ENCODE measurements at places on chromosomes 3 and 15.

GRCh38 chr3:64000453-64001055 is 22.7 kb downstream of the PSMD6 start:
- no peak for DNase-seq

GRCh38 chr15:45364271-45364670 is 14.1 kb downstream of the GATM start:
- no peak for DNase-seq

DNA sequence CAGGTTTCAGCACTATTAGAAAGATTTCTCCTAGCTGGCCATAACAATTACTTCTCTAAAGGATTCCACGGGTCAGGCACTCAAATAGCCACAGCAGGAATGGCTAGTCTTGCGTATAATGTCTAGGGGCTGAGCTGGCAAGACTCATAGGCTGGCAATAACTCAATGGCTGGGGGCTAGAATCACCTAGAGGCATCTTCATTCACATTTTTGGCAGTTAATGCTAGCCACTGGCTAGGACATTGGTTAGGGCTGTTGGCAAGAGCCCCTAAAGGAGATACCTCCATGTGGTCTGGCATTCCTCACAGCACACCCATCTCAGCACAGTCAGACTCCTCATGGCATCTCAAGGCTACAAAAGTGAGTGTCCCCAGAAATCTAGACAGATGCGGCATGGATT is 6.2 kb downstream of the SUSD5 start:
- no peak for DNase-seq

DNA sequence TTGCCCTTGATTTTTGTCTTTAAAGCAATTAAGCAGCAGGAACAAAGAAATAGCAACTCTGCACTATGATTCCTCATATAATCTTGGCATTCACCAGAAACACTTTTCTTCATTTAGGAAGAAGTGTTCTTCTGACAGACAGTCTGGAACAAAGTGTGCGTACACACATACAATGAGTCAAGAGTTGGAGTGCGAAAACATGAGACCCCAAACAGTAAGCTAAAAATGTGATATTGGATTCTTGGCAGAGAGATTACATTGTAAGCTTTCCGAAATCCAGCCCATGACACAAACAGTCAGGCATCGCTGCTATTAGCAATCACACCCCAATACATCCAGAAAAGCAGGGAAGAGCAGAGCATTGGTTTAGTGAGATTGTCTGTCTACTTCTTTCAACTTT is 306.7 kb upstream of the TBC1D5 start:
- no peak for DNase-seq

DNA sequence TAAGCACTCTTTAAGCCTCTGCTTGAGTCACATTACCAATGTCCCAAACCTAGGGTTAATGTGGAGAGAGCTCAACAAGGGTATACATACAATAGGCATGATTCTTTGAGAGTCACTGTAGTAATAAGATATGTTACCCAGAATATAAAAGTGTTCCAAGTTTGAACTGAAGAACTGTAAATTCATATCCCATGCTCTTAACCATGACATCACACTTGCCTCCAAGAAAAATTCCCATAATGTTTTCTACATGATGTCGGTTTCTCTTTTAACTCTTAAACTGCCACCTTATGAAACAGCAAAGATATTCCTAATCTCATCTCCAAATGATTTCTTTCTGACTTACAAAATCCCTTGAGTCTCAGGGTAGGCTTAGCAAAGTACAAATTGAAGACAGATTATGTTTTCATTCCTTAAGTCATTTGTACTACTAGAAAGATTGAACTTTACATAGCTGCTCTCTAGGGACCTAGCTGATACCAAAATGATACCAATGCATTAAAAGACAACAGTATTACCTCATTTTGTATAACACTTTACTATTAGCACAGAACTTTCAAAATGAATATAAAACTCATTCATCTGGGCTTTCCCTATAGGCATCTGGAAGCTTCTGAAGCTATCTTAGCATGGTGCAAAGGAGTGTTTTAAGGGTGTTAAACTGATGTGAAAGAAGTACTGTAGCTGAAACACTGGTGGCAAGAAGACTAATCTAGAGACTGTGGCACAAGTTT is 127.1 kb downstream of the KCNMB2 start:
- DNase-seq = no peak

- no peak for DNase-seq
These were observed 119.7 kb upstream of the PHLDB2 start for GRCh38 chr3:111739311-111739911.

GRCh38 chr15:62147149-62147548 is 17.9 kb downstream of the C2CD4B start:
- no peak for DNase-seq

GRCh38 chr3:95434491-95434890 is 1371.6 kb downstream of the NSUN3 start:
- DNase-seq = no peak

- no peak for DNase-seq
These were observed 115.1 kb downstream of the PLCL2 start for GRCh38 chr3:16999871-17000270.

DNA sequence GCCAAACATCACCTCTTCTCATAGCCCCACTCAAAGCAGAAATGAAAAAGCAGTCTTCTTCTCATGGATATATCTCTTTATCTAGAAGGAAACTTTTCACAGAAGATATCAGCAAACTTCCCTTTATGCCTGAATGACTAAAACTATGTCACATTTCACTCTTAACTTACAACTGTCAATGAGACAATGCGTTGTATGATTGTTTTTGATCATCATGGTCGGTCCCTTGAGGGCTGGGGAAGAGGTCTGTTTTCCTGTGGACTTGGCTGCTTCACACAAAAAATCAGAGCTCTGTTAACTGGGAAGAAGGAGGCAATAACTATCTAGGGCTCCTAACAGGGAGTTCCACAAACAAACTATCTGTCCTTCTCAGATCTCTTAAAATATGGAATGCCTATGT is 5.1 kb downstream of the NLGN1 start:
- DNase-seq = no peak

DNA sequence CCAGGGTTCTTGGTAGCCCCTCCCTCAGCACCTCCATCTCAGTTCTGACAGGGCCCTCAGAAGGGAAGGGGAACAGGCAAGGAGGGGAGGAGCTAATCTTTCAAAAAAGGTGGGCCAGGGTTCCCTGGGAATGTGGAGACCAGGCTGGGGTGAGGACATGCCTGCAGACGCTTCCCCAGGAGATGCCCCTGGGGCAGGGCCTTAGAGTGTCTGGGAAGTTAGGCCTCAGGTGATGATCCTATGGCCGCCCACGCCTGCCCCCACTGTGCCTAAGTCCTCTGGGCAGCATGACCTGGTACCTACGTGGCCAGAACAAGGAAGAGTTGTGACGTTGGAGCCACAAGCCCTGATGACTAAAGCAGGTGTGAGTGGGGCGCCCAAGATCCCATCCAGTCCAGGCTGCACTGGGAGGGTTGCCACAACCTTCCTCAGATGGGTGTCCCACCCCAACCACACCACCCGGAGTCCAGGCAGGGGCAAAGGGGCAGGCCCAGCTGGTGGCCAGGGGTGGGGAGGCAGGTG is 3.9 kb upstream of the SEMA3B start:
- no peak for DNase-seq

DNA sequence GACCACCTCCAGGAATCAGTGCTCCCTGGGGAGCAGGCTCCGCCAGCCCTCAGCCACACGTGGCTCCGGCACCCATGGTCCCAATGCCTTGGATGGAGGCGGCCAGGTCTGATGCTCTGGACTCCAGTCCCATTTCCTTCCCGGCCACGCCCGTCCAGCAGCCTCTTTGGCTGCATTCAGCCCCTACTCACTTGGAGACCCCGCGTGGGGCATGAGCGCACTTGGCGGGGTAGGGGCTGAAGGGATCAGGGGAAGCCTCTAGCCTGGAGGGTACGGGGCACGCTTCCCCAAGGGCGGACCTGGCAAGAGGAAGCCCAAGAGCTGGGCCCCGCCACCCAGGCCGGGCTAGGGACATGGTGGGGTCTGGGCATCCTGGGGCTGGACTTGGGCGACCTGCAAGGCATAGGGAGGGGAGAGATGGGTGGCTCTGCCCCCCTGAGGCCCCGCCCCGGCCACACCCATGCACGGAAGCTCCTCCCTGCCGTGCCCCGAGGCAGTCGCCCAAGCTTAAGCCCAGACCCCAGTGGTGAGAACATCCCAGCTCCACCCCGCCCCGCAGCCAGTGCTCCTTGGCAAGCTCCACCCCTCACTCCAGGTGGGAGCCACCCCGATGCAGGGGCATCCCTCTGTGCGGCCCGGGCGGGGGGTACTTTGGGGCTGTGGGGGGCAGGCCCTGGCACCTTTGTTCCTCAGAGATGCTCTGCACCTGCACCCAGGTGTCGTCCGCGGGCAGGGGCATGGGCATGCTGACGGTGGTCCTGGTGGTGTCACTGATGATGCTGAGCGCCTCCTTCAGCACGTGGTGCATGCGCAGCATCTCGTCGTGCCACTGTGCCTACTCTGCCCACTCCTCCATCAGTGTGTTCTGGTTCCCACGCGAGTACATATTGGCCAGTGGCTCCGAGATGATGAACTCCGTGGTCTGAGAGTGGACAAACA is 163.5 kb downstream of the GOLGA6L4 start:
- no peak for DNase-seq

GRCh38 chr15:82129761-82130160 is 83.9 kb upstream of the MEX3B start:
- DNase-seq = no peak

DNA sequence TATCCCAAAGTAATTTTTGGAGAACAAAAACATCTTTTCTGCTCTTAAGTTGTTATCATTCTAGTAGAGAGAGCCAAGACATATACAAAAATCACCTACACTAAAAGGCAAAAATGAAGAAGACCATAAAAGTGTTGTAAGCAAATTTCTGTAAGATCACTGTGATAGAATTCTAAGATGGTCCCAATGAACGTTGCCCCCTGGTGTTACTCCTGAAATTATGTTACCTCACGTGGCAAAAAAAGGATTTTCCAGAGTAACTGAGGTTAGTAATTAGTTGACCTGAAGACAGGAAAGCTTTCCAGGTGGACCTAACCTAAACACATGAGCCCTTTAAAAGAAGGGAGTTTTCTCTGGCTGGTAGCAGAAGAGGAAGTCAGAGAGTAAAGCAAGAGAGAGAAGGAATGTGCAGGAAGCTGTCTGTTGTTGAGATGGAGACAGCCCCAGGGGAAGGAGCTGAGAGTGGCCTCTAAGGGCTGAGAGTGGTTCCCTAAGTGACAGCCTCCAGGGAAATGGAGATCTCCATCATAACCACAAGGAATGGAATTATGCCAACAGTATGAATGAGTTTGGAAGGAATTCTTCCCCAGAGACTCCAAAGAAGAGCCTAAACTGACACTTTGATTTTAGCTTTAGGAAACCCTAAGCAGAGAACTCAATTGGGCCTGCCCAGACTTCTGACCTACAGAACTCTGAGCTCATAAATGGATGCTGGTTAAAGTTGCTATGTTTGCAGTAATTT is 205.9 kb downstream of the CD47 start:
- no peak for DNase-seq

GRCh38 chr3:110378481-110378880 is 693.1 kb upstream of the NECTIN3 start:
- DNase-seq = no peak

DNA sequence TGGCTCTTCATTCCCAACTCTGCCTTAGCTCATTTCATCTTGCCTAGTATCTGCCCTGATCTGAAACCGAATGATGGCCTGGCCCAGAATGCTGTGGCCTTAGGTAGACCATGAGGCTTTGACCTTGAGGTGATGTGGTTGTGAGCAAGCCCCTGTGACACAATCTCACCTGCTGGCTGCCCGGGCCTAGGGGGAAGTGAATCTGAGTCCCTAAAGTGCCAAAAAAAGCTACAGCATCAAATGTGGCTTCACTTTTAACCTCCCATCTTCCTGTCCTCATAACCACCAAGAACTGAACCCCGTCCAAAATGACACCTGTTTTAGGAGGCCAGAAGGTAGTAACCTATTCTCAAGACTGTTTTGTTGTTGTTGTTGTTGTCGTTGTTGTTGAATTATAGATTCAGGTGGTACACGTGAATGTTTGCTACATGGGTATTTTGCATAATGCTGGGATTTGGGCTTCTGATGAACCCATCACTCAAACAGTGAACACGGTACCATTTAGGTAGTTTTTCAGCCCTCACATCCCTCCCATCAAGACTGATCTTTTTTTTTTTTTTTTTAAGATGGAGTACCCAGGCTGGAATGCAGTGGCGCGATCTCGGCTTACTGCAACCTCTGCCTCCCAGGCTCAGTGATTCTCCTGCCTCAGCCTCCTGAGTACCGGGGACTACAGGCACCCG is 54.6 kb downstream of the MCCC1 start:
- DNase-seq = peak; percentile 8

- DNase-seq = no peak
These were observed 245.6 kb upstream of the LRTM1 start for GRCh38 chr3:55173504-55173903.

DNA sequence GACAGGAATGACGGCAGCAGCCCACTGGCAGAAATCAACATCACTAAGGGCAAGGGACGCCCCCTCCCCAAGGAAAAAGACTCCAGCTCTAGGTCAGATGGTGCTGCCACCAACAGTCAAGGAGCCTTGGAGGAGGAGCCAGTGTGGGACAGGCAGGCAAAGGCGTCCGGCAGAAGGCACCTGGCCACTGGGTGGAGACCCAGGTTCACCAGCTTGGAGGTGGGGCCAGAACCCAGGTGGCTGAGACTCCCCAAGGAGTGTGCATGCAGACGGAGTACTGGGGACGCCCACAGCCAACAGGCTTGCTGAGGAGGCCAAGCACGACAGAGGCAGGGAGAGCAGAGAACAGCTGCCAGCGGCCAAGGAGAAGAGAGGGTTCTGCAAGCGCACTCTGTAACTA is 35.2 kb downstream of the PTPN23 start:
- no peak for DNase-seq

DNA sequence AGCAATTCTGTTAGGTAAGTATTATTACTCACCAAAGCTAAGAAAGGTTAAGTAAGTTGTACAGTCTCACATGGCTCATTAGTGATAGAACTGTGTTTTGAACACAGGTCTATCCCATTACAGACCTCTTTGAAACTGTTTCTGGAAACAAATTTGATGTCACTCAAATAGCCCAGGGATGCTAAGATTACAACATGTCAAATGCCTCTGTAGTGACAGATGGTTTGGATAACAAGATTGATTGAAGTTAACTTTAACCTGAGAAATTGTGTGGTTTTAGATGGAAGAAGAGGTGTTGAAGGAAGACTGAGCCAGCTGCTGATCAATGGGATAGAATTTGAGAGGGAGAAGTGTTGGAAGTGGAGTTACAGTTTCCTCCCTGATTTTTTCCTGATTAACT is 72.5 kb downstream of the SYN2 start:
- no peak for DNase-seq

GRCh38 chr3:140499114-140499757 is 178.6 kb upstream of the TRIM42 start:
- DNase-seq = no peak

- DNase-seq = no peak
These were observed 246.8 kb upstream of the STT3B start for GRCh38 chr3:31285833-31286486.

Data from CD4-positive, alpha-beta T cell treated with Interferon gamma for 1 hour (primary cell).